ENCODE measurements at places on chromosomes 13 and 19.

DNA sequence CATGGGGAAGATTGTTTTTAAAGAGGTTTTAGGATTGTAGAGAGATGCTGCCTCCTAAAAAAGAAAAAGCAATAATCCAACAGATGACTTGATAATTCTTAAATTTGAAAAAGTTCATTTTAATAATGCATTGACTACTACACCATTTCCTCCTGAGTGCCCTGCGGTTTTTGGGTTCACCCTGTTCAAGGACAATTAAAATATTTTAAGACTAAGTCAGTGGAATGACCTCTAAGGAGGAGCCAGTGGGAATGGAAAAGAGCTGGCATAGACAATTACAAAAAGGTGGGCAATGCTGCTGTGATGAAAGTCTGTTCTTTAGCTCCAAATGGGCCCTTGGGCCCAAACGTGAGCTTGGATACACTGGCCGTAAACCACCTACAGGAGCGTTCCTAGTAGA, 217.8 kb downstream of the LHFPL6 start:
- no peak for DNase-seq

DNA sequence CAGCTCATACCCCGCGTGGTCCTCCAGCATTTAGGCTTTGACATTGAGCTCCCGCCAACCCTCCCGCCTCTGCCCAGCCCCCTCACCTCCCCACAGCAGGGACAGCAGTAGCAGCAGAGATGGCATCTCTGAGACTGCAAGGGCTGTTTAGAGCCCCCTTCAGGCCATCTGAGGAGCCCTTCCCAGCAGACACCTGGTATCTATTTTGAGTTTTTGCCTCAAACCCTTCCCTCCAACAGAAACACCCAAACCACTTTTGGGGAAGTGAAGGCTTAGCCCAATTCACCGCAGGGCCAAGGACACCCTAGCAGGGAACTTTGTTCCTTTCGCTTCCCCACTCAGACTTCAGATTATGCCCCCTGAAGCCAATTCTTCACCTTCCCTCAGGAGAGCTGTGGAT, 6.3 kb upstream of the ZNF175 start:
- DNase-seq, result peak; percentile 46

GRCh38 chr13:101690871-101691270, 238.4 kb downstream of the ITGBL1 start:
- no peak for DNase-seq

DNA sequence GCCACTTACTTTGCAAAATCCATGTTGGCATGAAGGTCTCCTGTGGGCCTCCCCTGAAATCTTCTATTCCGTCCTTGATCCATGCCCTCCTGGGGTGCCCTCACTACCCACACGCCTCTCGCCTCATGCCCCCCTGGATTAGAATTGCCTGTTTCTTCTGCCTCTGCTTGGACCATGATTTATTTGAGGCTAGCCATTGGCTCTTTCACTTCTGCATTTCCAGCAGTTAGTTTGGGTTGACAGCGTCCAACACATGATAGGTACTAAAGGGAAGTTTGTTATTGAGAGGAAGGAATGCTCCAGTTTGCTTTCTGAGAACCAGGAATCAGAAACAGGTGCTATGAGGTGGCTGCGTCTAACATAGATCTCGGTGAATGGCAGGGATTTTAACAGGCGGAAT, 30.5 kb upstream of the TPTE2 start:
- no peak for DNase-seq

- no peak for DNase-seq
Measured at GRCh38 chr13:66128201-66128600, 1101.9 kb downstream of the PCDH9 start.

GRCh38 chr13:110115591-110115990, 191.4 kb downstream of the COL4A1 start:
- DNase-seq, result no peak

DNA sequence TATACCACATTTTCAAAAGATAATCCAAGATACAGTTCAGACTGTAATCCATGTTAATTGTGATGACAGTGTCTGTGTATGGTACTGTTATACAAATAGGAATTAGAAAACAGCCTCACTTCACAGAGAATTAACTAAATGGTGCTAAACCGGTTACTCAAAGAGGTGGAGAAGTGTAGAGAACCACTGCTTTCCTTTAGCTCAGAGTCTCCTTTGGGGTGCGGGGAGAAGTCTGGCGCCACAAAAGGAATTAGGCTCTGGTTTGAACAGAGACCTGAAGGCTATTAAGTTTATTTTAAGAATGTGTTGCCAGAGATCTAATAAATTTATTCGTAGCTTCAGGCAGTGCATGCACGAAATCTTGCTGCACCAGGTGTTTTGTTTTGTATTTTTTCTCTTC, 65.8 kb downstream of the FREM2 start:
- no peak for DNase-seq

- DNase-seq, result no peak
Measured at GRCh38 chr19:55646889-55647731, 902 bp upstream of the CCDC106 start.

DNA sequence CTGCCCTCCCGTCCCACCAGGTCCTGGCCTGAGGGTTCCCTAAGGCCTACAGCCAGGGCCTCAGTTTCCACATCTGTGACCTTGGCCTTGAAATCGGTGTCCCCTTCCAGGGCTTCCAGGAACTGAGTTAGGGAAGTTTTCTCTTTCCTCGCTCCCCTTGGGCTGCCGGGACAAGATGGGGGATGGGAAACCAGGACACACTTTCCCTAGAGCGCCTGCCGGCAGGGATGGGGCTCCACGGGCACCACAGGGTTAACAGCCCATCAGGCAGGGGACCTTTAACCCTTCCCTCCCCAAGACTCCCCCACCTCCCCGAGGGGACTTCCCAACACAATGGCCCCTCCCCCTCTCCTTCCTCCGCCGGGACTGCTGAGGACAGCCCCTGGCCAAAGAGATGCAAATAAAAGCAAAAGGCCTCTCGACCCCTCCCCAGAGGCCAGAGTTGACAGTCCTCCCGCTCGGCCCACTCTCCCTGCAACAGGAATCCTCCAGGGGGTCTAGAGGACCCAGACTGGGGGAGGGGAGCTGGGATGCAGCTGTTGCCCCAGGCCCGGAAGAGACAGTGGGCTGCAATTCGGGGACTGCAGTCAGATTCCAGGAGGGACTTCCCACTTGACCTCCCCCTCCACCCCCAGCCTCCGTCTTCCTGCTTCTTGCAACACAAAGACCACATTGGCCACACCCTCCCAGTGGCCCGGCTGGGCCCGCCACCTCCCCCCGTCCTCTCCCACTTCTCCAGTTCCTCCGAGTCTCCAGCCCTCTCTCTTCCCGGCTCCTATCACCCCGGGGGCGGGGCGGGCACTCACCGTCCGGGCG, 3.4 kb downstream of the BBC3 start:
- peak; percentile 79 for DNase-seq
